ENCODE measurements at places on chromosomes 13 and 19. TPM values are rescaled to one million over a fixed set of nuclear protein-coding genes. Genes with fewer than 3 reads are reported as not detected.

ZNF557 gene
- total RNA-seq, result 10.1 TPM

GDF15 gene
- not detected for total RNA-seq

GRCh38 chr19:898663-899062 is 5.4 kb downstream of the RNU6-9 start:
- no peak for DNase-seq
- no peaks in the 10 kb centered on the region for H3K27me3 ChIP-seq
- peaks cover 27% of the 10 kb centered on the region for H3K4me1 ChIP-seq
- no peak overlapping the region for H3K4me3 ChIP-seq
- H3K27ac ChIP-seq, result no peak overlapping the region

GRCh38 chr13:33006638-33007037 is 9.6 kb upstream of the KL start:
- no peaks in the 10 kb centered on the region for H3K36me3 ChIP-seq
- H3K4me1 ChIP-seq, result peaks cover 4% of the 10 kb centered on the region
- no peak for DNase-seq
- no peak overlapping the region for H3K27ac ChIP-seq
- no peaks in the 10 kb centered on the region for H3K27me3 ChIP-seq
- no peak overlapping the region for H3K4me3 ChIP-seq

DNA sequence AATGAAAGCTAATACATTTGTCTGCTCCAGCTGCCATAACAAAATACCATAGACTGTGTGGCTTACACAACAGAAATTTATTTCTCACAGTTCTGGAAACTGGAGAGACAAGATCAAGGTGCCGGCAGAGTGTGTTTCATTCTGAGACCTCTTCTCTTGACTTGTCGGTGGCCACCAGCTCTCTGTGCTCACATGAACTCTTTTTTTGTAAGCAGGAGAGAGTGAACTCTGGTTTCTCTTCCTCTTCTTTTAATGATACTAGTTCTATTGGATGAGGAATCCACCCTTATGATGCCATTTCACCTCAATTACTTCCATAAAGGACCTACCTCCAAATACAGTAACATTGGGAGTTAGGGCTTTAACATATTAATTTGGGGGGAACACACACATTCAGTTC is 11.7 kb downstream of the KCTD12 start:
- peaks cover 7% of the 10 kb centered on the region for H3K4me1 ChIP-seq
- H3K36me3 ChIP-seq, result no peaks in the 10 kb centered on the region
- peaks cover 5% of the 10 kb centered on the region for H3K27me3 ChIP-seq

- no peak overlapping the region for H3K27ac ChIP-seq
- H3K27me3 ChIP-seq, result no peaks in the 10 kb centered on the region
- H3K4me1 ChIP-seq, result peaks cover 14% of the 10 kb centered on the region
- no peak for DNase-seq
Observed at GRCh38 chr19:58468216-58468839, 1.4 kb downstream of the ZNF324 start.

DNA sequence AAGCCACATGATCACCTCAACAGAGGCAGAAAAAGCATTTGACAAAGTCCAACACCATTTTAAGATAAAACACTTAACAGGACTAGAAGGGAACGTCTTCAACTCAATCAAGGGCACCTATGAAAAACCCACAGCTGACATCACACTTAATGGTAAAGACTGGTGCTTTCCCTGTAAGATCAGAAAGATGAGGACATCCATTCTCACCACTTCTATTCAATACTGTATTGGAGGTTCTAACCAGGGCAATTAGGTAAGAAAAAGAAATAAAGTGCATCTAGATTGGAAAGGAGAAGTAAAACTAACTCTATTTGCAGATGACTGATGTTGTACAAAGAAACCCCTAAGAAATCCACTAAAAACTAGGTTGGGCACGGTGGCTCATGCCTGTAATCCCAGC is 11.2 kb upstream of the AKAP8 start:
- H3K4me3 ChIP-seq, result no peak overlapping the region
- peaks cover 93% of the 10 kb centered on the region for H3K36me3 ChIP-seq
- no peak for DNase-seq
- no peaks in the 10 kb centered on the region for H3K4me1 ChIP-seq
- H3K27ac ChIP-seq, result no peak overlapping the region

- H3K36me3 ChIP-seq, result no peaks in the 10 kb centered on the region
- no peaks in the 10 kb centered on the region for H3K4me1 ChIP-seq
- H3K4me3 ChIP-seq, result no peak overlapping the region
- no peak for DNase-seq
- no peaks in the 10 kb centered on the region for H3K27me3 ChIP-seq
Observed at GRCh38 chr19:10858204-10858828, 10.1 kb downstream of the C19orf38 start.

DNA sequence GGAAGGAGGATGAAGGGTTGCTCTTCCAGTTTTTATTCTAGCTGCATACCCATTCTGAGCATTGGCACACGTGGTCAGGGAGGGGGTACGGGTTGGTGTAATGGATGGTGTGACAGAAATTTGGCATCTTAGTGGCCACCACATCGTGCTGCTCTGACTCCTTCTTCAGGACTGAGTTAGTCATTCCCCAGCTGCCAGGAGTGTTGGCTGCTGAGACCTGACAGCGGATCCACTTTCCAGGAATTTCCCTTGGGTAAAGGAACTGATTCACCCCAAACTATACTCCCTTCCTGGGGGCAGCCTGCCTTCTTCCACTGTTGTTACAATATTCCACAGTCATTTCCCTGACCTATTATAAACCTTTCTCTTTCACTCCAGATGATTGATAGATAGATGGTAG is 595.5 kb upstream of the KLHL1 start:
- H3K4me3 ChIP-seq, result no peak overlapping the region
- no peak overlapping the region for H3K27ac ChIP-seq
- no peaks in the 10 kb centered on the region for H3K36me3 ChIP-seq
- H3K4me1 ChIP-seq, result no peaks in the 10 kb centered on the region
- no peaks in the 10 kb centered on the region for H3K27me3 ChIP-seq
- DNase-seq, result no peak
